CD4-positive, alpha-beta T cell treated with Interleukin-17A for 1 hour (primary cell): ENCODE measurements at places on chromosomes 11 and 22.

GRCh38 chr22:46855681-46856080 is 93.2 kb downstream of the TBC1D22A start:
- DNase-seq: no peak

DNA sequence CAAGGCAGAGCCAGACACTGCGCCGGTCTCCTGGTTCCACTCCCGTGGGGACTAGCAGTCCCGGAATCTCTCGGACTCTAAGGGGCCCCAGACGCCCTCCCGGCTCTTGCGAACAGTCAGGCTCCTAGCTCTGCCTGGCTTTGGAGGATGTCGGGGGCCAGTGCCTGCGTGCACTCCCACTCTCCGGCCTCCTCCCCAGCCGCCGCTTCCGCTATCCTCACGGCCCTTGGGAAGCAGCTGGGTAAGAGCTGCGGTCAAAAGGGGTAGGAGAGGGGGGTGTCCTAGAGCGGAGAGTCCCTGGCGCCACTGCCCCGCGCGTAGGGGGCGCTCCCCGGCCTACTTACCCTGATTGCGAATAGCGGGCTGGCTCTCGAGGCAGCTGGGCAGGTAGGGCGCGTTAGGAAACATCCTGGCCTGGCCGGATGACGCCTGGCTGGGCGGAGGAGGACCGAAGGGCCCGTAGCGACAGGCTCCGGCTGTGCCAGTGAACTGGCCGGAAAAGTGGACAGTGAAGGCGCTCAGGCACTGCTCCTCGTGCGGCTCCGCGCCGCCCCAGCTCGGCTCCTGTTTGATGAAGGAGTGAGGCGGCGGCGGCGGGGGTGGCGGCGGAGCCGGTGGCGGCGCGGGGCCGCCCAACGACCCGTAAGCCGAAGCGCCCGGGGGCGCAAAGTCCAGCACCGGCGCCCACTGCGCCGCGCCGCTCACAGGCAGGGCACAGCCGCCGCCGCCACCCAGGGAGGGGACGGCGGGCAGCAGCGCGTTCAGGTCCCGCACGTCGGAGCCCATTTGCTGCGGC is 785 bp downstream of the WT1 start:
- no peak for DNase-seq

DNA sequence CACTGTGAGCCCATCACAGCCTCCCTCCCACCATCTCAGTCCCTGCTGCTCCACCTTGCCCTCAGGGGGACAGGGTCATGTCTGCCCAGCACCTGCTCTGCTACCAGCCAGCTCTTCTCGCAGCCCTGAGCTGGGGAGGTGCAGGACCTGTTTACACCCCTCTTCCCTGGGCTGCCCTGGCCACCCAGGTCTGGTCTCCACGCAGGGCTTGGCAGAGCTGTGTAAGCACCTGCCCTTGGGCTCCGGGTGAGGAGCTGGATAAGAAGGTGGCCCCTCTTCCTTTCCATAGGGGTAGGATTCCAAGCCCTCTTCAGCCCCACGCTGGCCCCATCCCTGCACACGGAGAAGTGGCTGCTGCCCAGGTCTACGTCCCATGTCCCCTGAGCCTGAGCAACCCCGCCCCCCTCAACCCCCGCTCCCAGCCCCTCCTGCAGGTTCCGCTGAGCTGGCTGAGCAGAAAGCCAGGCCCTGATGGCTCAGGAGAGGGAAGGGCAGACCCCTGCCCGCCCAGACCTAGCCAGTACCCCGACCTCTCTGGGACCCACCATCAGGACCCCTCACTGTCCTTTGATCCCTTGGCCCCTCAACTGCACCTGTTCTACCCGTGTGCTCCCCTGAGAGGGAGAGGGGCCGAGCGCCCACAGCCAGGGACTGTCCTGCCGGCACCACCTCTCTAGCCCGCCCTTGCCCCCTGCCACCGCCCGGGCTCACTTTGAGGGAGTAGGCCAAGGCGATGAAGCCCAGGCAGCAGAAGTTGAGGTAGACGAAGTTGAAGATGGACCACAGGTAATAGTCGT is 3.2 kb downstream of the IFITM10 start:
- no peak for DNase-seq

DNA sequence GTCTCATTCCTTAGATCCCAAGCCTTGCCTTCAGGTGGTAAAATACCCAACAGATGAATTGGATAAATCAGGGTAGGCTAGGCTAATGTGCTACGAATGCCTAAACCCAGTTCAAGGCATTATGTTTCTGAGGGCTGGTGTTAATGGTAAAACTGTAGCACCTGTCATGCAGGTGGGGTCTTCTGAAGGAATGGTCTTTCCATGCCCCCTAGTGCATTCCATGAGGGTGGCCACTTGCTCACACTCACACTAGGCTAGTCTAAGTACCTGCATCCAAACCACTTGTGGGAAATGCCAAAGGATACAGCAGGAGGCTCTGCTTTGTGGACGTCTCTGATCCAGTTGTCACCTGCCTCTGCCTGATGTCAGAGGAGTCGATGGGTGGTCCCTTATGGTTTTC is 24.2 kb upstream of the UCP3 start:
- DNase-seq: peak; percentile 38

DNA sequence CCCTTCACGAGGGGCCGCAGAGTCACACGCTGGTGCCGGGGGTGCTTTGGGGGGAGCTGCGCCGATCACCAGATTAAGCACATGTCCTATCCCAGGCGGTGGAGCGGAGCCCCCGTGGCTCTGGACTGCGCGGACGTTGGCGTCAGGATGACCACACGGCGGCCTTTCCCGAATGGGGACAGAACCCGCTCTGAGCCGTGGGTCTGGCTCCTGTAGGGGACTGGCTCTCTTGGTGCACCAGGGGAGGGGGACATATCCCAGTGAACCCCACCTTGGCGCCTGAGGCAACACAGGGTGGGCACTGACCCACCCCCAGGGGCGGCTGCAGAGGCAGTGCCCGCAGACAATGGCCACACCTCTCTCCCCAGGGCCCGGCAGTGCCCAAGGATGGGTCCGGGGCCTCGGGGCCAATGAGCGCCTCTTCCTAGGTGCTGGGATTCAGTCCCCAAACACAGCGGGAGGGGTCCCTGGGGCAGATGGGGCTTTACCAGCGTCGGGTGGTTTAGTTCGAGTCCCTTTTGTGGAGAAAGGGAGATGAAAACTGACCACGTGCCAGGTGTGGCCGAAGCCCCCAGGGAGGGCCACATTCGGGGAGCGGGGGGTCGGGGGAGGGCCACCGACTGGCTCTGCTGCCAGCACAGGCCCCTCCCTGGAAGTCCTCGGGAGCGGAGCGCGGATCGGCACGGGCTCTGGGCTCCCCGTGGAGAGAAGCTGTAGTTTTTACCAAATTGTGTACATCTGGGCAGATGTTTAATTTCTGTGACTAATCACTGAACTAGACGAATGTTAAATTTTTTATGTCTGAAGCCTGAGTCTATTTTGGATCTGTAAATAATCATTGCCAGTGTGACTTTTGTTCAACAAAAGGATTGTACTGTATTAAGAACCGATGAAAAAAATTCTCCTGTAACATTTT is 58.9 kb downstream of the GRAMD4 start:
- no peak for DNase-seq

DNA sequence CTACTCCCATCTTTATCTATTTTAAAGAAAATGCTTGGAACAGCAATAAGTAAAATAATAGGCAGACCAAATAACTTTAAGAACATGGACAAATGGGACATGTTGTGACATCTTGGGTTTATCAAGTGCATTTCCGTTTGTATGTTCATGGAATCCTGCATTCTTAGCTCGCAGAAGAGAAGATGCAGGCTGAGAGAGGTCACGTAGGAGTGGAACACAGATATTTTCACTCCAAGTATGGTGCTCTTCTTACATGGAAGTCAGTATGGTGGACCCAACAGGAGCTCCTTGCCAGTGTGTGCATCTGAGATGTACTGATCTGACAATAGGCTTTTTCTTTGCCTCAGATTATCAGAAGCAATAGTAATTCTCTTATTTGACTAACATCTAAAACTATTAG is 1.7 kb downstream of the E2F8 start:
- DNase-seq: no peak

GRCh38 chr22:18999008-18999407 is 62.9 kb upstream of the PRODH start:
- DNase-seq: no peak

- no peak for DNase-seq
Observed at GRCh38 chr11:86219311-86220193, 25.0 kb upstream of the EED start.

GRCh38 chr11:29022676-29023075 is 914.5 kb downstream of the METTL15 start:
- no peak for DNase-seq

- DNase-seq: no peak
Observed at GRCh38 chr11:102497061-102497460, 33.5 kb downstream of the MMP7 start.

GRCh38 chr11:65977621-65978390 is 16.3 kb downstream of the SART1 start:
- no peak for DNase-seq

DNA sequence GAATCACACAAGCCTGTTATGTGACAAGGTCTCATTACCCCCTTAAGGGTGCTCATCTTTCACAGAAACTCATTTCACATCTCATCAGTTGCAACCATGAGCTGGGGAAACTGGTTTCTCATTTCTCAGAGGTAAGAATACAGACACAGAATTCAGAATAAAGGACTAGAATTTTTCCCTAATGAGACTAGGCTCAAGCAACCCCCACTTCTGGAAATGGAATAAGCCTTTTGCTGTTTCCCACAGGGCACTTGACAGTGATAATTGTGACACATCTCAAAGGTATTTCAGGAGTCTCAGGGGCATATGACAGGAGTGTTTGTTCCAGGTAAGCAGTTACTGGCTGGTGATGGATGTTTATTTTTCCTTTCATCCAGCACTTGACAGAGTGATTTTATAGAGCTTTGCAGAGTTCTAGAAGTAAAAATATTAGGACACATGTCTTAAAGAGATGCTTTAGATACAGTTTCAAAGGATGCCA is 112.9 kb upstream of the DDI1 start:
- no peak for DNase-seq
